ENCODE measurements at places on chromosomes 2 and 18.

- DNase-seq = peak; percentile 31
Measured at GRCh38 chr2:96260387-96261260, 5.2 kb downstream of the TMEM127 start.

DNA sequence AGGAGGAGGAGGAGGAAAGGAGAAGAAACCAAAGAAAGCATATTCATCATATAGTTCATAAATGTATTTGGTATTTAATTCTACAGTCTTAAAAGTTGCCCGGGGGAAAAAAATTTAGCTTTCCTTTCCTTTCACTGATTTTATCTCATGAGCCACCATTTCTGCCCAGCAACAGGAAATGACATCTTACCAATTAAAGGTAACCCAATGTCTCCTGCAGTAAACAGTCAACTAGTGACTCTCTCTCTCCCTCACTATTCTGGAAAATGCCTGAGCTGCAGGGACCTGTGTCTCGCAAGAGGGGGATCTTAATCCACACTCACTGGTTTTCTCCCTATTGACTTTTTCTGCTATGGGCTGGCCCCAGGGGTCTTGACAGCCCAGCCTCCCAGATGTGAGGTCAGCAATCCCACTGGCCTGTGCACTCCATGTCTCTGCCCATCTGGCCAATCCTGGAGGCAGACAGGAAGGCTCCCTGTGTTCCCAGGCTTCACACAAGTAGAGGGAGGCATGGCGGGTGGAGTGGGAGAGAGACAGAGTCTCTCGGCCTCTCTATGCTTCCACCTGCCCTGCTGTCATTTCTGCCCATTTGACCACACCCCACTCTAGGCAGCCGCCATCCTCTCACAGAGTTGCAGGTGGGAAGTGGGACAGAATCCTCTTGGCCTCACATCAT, 85.4 kb upstream of the CABLES1 start:
- no peak for DNase-seq

DNA sequence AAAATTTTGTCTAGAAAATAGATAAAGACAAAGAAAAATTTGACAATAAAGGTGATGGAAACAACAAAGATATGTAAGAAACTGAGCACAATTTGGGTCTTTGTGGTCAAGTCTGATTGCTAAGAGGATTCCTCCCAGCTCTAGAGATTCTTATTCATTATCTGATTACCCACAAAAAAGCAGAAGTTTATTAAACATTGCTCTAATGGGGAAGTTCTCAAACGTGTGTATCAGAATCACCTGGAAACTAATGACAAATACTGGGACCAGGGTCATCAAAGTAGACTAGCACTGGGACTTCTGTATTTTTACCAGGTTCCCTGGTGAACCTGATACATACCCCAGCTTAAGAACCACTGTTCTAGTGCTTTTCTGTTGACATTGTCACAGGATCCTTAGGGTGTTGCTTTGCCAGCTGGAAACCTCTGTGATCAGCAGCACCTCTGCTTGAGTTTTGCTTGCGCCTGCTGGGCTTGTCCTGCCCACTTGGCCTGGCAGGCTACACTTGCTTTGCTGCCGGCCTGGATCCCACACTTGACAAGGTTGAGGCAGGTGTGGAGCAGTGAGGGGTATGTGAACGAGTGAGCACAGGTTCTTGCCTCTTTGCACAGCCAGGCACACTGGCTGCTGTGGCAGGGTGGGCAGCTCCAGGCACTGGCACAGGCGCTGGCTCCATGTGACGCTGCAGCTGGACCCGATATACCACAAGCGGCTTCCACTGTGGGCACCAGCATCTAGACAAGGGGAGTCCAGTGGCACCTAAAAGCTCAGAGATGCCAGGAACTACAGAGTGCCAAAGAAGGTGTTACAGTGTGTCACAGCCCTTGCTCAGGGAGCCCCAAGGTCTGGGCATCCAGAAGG, 6.2 kb upstream of the GORASP2 start:
- no peak for DNase-seq

- no peak for DNase-seq
Measured at GRCh38 chr2:183926433-183926832, 671.9 kb upstream of the ZNF804A start.

DNA sequence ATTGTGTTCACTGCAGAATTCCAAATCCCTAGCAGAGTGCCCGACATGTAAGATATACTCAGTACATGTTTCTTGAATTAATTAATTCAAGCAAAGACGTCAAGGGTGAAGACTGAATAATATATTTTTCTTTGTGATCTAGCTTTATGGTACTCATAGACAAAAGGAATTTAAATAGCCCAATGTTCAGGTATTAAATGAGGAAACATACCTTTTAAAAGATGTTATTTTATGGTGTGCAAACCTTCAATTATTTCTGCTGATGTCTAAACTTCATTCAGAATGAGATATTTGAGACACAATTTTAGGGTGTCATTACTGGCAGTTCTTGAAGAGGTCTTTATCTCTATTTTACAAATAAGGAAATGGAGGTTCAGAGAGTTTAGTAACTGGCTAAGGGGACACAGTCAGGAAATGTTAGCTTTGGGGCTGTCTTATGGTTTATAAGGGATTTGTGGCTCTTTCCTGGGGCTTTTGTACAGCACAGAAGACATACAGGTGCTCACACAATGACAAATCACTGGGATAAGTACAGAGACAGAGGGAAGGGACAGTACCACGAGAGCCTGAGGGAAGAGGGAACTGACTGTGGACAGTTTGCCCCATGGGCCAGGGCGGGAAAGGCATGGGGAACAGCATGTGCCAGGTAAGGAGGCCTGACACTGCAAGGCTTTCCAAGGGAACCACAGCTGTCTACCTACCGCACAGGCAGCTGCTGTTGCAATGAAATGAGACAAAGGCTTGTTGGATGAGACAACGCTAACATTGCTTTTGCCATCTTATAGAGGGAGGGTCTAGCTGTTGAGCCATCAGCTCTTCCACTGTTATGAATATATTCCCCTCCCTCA, 155.3 kb downstream of the DDX1 start:
- DNase-seq = no peak

DNA sequence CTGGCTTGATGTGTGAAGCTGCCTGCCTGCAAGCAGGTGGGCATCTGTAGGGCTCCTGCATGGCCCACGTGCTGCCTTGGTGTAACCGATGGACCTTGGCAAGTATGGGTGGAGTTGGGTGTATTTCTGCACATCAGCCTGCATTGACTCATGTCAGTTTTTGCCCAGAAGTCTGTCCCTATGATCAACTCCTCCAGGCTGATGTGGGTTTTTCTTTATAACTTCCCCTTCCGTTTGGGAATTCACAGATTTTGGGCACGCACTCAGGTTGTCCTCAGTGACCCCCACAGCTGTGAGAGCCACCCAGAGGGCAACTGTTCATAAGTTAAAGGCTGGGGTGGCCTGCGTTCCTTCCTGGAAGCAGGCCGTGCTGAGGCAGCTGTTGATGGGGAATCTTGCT, 123.3 kb downstream of the NCK2 start:
- no peak for DNase-seq

- no peak for DNase-seq
Measured at GRCh38 chr2:105917226-105917625, 172.5 kb downstream of the NCK2 start.

DNA sequence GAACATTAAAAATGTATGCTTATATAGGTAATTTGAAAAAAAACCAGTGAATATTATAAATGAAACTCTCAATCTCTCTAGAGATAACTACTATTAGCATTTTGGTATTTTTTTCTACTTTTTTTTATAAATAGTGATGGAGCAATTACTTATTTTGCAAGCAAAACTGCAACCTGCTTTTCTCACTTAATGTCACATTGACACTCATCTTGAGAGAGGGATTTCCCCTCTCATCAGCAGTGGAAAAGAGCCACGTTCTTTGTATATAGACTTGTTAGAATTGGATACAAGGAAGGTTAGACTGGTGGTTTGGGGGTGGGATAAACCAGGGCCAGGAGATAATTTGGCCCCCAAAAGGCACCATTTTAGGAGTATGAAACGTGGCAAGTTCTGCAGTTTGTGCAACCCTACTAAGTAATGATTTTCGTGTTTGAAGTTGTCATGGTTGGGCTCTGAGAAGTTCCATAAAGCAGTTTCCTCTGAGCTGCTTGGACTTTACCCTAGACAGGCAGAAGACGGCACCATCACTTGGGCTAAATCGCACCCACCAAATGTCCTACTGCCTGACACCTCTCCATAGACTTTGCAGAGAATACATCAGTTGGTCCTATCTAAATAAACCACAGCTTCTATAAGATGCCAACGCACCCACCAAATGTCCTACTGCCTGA, 194.0 kb downstream of the ACTR3 start:
- DNase-seq = no peak

- no peak for DNase-seq
Measured at GRCh38 chr2:128202791-128203190, 111.8 kb downstream of the UGGT1 start.

DNA sequence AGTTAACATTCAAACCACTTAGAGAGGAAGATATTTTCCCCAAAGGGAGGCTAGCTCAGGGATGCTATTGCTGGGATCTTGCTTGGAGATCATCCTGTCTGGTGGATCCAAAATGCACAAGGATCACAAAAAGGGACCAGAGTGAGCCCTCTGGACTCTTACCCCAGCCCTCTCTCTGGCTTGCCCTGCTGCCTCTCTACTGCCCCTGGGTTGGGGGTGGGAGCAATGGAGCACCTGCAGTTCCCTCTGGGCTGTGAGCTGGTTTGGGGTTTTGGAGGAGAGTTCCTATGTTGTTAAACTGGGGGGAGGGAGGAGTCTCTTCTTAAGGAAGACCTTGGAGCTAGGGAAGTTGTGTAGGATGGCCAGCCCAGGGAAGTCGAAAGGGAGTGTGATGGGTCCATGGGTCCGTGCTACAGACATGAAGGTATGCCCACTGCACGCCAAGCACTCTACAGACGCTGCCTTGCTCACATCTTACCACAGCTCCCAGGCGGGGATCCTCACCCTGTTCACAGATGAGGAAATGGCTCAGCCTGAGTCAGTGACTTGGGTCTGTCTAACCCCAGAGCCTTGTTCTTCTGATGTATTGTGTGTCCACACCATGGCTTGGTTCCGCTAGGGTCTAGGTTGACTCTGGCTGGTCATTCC, 3.8 kb downstream of the LBH start:
- DNase-seq = no peak

DNA sequence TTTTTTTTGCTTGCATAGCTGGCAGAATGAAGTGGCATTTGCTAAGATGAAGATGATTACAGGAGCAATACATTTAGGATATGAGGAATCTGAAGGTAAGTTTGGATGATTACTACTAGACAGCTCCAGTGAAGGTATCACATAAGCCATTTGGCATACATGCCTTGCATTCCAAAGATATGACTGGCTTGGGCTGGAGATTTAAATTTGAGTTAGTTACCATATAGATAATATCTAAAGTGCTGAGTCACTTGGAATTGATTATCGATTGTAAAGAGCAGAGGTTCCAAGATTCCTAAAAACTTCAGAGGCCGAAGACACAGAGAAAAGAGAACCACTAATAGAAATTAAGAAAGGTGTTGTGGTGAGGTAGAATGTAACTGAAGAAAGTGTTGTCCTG, 1026.4 kb downstream of the DSC3 start:
- DNase-seq = no peak

- DNase-seq = no peak
Measured at GRCh38 chr2:217920879-217921603, 81.8 kb downstream of the TNS1 start.

- DNase-seq = no peak
Measured at GRCh38 chr18:6414118-6414722, 491 bp downstream of the L3MBTL4 start.

GRCh38 chr2:238710787-238711186, 137.1 kb upstream of the TWIST2 start:
- DNase-seq = no peak

GRCh38 chr2:236196366-236196765, 28.2 kb upstream of the GBX2 start:
- DNase-seq = no peak
